ENCODE measurements at places on chromosomes 11 and 22. TPM values are rescaled to one million over a fixed set of nuclear protein-coding genes. Genes with fewer than 3 reads are reported as not detected.

DNA sequence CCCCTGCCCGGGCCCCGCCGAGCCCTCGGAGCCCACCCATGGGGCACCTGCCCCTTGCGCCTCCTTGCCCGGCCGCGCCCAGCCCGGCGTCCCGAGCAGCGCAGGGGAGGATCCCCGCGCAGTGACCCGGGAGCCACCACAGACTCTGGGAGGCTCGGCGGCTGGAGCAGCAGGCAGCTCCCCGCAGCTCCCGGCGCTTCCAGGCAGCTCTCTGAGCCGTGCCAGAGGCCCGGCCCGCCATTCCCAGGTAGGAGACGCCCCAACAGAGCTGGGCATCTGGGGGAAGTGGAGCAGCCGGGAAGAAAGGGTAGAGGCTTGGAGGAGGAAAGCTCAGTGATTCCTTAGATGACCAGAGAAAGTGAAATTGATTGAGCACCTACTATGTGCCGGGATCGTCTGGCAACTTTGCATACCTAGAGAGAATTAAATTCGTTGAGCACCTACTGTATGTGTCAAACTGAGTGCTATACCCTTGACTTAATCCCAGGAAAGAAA is 670 bp downstream of the RASD2 start:
- peaks cover 10% of the 10 kb centered on the region for H3K4me1 ChIP-seq
- H3K27ac ChIP-seq: no peak overlapping the region
- no peaks in the 10 kb centered on the region for H3K36me3 ChIP-seq
- H3K27me3 ChIP-seq: peaks cover 36% of the 10 kb centered on the region

DNA sequence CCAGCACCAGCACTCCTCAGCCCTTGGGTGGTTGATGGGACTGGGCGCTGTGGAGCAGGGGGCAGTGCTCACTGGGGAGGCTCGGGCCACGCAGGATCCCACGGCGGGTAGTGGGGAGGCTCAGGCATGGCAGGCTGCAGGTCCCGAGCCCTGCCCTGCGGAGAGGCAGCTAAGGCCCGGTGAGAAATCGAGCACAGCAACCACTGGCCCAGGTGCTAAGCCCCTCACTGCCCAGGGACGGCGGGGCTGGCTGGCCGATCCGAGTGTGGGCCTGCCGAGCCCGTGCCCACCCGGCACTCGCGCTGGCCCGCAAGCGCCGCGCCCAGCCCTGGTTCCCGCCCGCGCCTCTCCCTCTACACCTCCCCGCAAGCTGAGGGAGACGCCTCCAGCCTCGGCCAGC is 56.0 kb upstream of the ZNF195 start:
- H3K4me1 ChIP-seq: no peaks in the 10 kb centered on the region
- no peaks in the 10 kb centered on the region for H3K36me3 ChIP-seq
- H3K27ac ChIP-seq: no peak overlapping the region
- DNase-seq: no peak
- no peak overlapping the region for H3K4me3 ChIP-seq
- H3K27me3 ChIP-seq: peaks cover 11% of the 10 kb centered on the region

DNA sequence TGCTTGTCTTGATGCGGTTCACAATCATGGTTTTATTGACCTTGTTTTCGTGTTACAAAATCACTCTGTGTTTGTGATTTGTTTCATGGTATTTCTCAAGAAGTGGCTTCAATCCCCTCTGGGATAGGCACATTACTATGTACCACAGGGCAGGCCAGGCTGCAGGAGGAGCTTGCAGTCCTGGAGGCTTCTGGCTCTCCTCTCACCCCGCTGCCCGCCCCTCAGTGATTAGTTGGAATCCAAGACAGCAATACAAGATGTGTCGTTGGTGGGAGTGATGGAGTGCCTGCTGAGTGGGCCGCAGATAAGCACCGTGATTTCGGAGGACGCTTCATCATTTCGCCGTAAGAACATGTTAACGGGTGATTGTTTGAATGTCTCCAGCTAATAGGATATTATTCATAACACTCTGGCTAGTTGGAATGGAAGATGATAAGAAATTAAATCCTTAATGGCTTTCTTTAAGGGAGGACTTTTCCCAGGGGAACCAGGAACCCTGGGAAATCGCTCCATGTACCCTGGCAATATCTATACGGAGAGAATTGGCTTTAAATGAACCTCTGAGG is 384.4 kb downstream of the MIAT start:
- no peak overlapping the region for H3K4me3 ChIP-seq
- peaks cover 8% of the 10 kb centered on the region for H3K27me3 ChIP-seq
- H3K4me1 ChIP-seq: no peaks in the 10 kb centered on the region
- no peak for DNase-seq
- no peaks in the 10 kb centered on the region for H3K36me3 ChIP-seq

The CRYBB3 gene
- not detected for total RNA-seq

GRCh38 chr22:16962501-16962900 is 45.5 kb downstream of the GAB4 start:
- no peak overlapping the region for H3K27ac ChIP-seq
- peaks cover 3% of the 10 kb centered on the region for H3K27me3 ChIP-seq
- H3K36me3 ChIP-seq: no peaks in the 10 kb centered on the region
- DNase-seq: no peak

The NTM gene
- not detected for total RNA-seq

DNA sequence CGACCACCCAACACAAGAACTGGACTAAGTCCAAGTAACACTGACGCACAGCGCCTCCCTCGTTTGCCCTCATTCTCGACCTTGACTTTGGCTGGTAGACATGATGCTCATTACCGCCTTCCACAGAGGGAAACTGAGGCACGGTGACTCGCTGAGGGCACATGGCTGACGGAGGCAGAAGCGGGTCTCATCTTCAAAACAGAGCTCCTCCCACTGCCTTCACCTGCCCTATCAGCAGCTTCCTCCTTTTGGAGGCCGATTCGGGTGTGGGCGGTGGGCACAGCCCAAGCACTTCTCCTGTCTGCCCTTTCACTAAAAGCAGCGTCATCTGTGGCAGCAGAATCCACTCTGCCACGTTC is 2.0 kb upstream of the KMT5B start:
- H3K4me1 ChIP-seq: peaks cover 40% of the 10 kb centered on the region
- H3K4me3 ChIP-seq: peak overlapping the region; percentile 83
- no peak for DNase-seq
- H3K36me3 ChIP-seq: peaks cover 4% of the 10 kb centered on the region

DNA sequence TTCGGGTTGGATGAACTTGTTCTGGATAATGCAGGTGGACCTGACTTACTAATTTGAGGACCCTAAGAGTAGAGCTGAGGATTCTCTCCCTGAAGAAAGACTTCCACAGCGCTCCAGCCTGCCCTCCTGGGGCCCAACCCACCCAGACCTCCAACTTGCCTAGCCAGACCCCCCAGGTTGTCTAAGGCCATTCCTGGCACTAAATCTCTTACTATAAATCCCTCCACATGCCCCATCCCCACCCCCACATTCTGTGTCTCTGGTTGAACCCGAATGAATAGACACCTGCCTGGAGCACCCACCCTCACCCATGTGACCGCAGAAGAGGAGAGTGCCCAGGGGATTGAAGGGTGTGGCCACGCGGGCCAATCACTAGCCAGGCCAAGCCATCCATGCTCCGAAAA is 1480.0 kb downstream of the TBC1D22A start:
- no peaks in the 10 kb centered on the region for H3K36me3 ChIP-seq
- no peak overlapping the region for H3K4me3 ChIP-seq
- peaks cover 18% of the 10 kb centered on the region for H3K27me3 ChIP-seq
- peaks cover 21% of the 10 kb centered on the region for H3K4me1 ChIP-seq

GRCh38 chr11:35150454-35150853 is 11.5 kb downstream of the CD44 start:
- peaks cover 99% of the 10 kb centered on the region for H3K4me1 ChIP-seq
- no peaks in the 10 kb centered on the region for H3K27me3 ChIP-seq
- H3K4me3 ChIP-seq: peak overlapping the region; percentile 9
- peaks cover 97% of the 10 kb centered on the region for H3K36me3 ChIP-seq

DNA sequence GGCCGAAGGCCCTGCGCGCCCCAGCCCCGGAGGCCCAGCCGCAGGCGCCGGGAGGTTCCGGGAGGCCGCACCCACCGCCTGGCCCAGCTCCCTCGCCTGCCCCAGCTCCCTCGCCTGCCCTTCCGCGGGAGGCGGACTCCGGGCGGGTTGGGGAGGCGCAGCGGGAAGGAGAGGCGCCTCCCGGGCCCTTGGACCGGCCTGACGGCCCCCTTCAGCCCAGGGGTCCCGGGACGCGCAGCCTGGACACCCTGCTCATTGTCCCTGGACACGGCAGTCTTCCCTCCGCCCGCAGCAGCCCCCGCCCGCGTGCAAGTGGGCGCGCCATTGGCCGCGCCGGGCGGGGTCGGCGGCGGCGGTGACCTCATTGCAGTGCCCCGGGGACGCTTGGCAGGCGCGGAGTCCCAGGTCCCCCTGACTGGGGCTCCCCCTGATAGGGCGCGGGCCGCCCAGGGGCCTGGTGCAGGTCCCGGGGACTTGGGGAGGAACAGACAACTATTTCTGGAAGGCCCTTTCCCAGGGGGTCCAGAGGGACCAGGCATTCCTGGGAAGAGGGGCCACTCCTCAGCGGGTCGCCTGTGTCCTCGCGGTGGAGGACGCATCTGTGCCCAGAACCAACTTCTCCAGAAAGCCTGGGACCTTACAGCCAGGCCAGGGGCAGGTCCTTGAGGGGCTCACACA is 501 bp downstream of the CD151 start:
- peaks cover 9% of the 10 kb centered on the region for H3K36me3 ChIP-seq
- peaks cover 3% of the 10 kb centered on the region for H3K27me3 ChIP-seq
- H3K27ac ChIP-seq: no peak overlapping the region
- no peak overlapping the region for H3K4me3 ChIP-seq
- peak; percentile 52 for DNase-seq

The GGT5 gene
- not detected for total RNA-seq

- no peak overlapping the region for H3K27ac ChIP-seq
- H3K4me1 ChIP-seq: peaks cover 61% of the 10 kb centered on the region
- peak overlapping the region; percentile 81 for H3K4me3 ChIP-seq
- H3K27me3 ChIP-seq: no peaks in the 10 kb centered on the region
- H3K36me3 ChIP-seq: no peaks in the 10 kb centered on the region
Observed at GRCh38 chr11:315516-315994, 1.7 kb downstream of the IFITM1 start.

DNA sequence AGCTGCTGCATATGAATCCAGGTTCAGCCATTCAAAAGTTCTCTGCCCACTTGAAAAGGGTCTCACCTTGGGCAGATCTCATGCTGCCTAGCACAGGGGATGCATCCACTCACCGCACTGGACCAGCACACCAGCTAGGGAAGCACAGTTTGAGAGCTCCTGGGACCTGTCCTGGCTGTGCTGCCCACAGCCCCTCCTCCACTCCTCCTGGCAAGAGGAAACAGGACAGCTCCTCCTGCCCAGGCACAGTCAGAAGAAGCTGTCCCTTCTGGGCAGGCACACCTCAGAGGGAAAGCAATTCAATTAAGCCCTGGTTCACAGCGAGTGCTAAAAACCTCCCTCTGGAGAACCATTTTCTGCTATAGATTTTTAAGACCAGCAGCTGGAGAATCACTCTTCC is 146.7 kb downstream of the ST3GAL4 start:
- DNase-seq: no peak
- no peaks in the 10 kb centered on the region for H3K36me3 ChIP-seq
- no peaks in the 10 kb centered on the region for H3K4me1 ChIP-seq
- H3K4me3 ChIP-seq: no peak overlapping the region
- no peak overlapping the region for H3K27ac ChIP-seq
- peaks cover 34% of the 10 kb centered on the region for H3K27me3 ChIP-seq

The TPBGL gene
- total RNA-seq: not detected

The C22orf15 gene
- total RNA-seq: 0.37 TPM

GRCh38 chr11:110966131-110966530 is 253.9 kb upstream of the ARHGAP20 start:
- H3K27ac ChIP-seq: no peak overlapping the region
- DNase-seq: no peak
- H3K4me3 ChIP-seq: no peak overlapping the region

DNA sequence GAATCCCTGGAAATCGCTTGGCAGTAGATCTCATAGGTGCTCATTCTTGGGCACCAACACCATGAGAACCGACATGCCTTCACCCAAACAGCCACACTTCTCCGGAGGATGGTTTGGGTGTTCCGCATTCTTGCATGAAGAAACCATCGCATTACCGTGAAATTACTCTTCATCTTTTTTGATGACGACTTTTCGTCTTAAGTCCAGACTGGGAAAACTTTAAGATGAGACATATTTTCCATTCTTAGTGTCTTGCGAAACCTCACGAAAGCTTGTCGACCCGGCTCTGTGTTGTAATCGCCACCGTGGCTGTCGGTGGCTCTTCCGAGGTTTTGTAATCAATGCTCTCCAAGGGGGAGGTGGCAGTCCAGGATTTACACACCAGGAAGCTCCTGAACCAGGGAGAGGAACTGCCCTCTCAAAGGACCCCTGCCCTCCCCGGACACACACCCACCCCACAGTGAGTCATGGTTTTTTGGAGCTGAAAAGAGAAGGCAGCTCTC is 1.7 kb downstream of the TOM1 start:
- peaks cover 2% of the 10 kb centered on the region for H3K36me3 ChIP-seq
- H3K4me3 ChIP-seq: peak overlapping the region; percentile 56
- no peak for DNase-seq
- H3K4me1 ChIP-seq: peaks cover 28% of the 10 kb centered on the region
- H3K27me3 ChIP-seq: no peaks in the 10 kb centered on the region

GRCh38 chr11:47359586-47359985 is 7.1 kb upstream of the MYBPC3 start:
- peaks cover 23% of the 10 kb centered on the region for H3K36me3 ChIP-seq
- H3K4me3 ChIP-seq: no peak overlapping the region
- no peaks in the 10 kb centered on the region for H3K27me3 ChIP-seq
- peaks cover 30% of the 10 kb centered on the region for H3K4me1 ChIP-seq

The UFD1 gene
- 65.3 TPM for total RNA-seq

The TRIM48 gene
- not detected for total RNA-seq

DNA sequence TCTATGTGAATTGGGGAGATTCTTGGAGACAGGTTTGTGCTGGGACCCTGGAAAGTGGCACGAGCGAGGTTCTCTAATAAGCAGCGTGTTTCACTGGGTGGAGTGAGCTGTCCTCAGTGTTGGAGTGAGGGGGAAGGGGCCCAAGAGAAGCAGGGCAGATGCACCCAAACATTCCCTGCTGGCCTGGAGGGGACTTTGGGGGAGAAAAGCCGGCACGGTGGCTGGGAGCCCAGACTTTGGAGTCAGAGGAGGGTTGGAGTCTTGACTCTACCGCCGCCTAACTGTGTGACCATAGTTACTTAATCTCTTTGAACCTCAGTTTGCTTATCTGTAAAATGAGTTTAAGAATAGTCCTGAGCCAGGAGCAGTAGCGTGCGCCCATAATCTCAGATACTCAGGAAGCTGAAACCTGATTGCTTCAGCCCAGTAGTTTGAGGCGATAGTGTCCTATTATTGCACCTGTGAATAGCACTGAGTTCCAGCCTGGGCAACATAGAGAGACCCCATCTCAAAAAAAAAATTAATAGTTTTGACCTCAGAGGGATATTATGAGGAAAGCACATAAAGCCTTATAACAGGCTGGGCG is 614 bp downstream of the NR1H3 start:
- H3K4me1 ChIP-seq: peaks cover 2% of the 10 kb centered on the region
- H3K27me3 ChIP-seq: no peaks in the 10 kb centered on the region
- no peak overlapping the region for H3K4me3 ChIP-seq
- peaks cover 2% of the 10 kb centered on the region for H3K36me3 ChIP-seq
- no peak for DNase-seq
- no peak overlapping the region for H3K27ac ChIP-seq

The UBASH3B gene
- total RNA-seq: 2.9 TPM

The E2F8 gene
- 0.82 TPM for total RNA-seq

The LRRC74B gene
- total RNA-seq: not detected

The NLRP6 gene
- total RNA-seq: 0.46 TPM

The GPR137 gene
- total RNA-seq: 53.1 TPM

GRCh38 chr11:95923439-95923727 is 524 bp downstream of the MTMR2 start:
- peak overlapping the region; percentile 100 for H3K4me3 ChIP-seq
- H3K27ac ChIP-seq: peak overlapping the region; percentile 98
- peaks cover 11% of the 10 kb centered on the region for H3K36me3 ChIP-seq
- DNase-seq: no peak
- H3K4me1 ChIP-seq: peaks cover 29% of the 10 kb centered on the region
- H3K27me3 ChIP-seq: peaks cover 6% of the 10 kb centered on the region

The GLB1L3 gene
- total RNA-seq: not detected

All from activated B cell treated with CpG ODN at 0.5 μM for 24 hours (primary cell).